KG1 (cell line): ENCODE measurements at places on chromosomes 13 and 19.

- no peak for DNase-seq
Observed at GRCh38 chr13:53048880-53049279, 20.3 kb downstream of the OLFM4 start.

GRCh38 chr19:8129061-8129618 is 20.3 kb downstream of the FBN3 start:
- no peak for DNase-seq

GRCh38 chr13:43238341-43239083 is 215.1 kb downstream of the DNAJC15 start:
- no peak for DNase-seq

DNA sequence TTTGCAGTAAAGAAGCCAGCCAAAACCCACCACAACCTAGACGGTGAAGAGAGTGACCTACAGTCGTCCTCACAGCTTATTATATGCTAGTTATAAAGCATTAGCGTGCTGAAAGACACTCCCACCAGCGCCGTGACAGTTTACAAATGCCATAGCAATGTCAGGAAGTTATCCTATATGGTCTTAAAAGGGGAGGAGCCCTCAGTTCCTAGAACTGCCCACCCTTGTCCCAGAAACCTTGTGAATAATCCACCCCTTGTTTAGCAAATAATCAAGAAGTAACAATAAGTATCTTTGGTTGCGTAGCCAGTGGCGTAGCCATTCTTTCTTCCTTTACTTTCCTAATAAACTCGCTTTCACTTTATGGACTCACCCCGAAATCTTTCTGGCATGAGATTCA is 227.9 kb upstream of the ARGLU1 start:
- DNase-seq: no peak

DNA sequence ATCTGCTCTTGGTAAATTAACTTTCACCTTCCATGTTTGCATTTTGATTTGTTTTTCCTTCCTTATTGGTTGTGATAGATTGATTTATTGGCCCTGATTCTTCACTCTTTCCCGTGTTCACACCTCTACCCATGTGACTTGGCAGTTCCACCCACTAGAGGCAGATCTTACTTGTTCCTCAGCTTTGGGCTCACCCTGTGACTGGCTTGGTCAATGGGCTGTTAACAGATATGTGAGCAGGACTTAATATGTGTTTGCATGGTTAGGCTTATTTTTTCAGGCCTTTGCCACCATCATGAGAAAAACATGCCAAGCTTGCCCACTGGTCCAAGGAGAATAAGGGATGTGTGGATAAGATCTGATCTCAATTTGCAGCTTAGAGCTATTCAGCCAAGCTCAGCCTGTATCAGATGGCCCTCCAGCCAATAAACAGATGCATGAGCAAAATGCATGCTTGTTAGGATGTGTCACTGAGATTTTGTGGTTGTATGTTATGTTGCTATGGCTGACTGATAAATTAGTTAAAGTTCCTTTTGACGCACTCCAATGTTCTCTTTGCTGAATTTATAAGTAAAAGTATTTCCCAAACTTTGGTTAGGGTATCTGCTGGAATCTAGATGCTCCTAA is 48.0 kb downstream of the RGCC start:
- no peak for DNase-seq

DNA sequence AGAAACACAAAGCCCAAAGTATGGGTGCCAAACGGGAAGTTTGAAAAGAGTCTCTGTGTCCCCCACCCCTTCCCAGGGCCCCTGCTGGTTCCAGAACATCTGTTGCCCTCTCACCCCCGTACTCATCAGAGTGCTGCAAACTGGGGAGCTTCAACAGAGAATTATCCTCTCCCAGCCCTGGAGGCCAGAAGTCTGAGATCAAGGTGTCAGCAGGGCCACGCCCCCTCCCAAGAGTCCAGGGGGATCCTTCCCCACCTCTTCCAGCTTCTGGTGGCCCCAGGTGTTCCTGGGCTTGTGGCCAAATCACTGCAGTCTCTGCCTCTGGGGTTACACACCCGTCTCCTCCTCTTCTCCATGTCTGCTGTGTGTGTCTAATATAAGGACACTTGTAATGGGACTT is 183.4 kb downstream of the PTPRS start:
- no peak for DNase-seq

DNA sequence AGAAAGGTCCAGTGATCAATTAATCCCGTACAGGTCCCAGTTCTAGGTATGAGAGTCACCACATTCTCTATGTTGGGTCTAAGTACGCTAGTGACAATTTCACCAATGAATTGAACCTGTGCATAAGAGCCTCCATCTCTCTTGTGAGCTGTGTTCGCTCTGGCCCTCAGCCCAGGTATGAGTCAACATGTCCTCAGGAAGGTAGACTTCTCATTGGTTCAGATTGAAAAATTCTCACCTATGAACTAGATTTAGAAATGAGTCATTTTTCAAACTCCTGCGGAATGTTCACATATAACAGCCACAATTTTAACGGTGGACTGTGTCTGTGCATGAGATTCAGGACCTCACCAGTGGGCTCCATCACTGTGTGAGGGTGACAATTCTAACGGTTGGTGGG is 12.7 kb upstream of the ZNF43 start:
- DNase-seq: no peak
